Psoas muscle (tissue), 8 donors: ENCODE measurements at places on chromosomes 2 and 18. TPM values are rescaled to one million over a fixed set of nuclear protein-coding genes. Genes with fewer than 3 reads are reported as not detected.

- DNase-seq, result no peak
Measured at GRCh38 chr2:227617316-227618230, at the start of gene SCYGR4. Gene SCYGR4 (plus strand): TSS chr2:227617498. CDS start chr2:227617498, 0 bp downstream.

DNA sequence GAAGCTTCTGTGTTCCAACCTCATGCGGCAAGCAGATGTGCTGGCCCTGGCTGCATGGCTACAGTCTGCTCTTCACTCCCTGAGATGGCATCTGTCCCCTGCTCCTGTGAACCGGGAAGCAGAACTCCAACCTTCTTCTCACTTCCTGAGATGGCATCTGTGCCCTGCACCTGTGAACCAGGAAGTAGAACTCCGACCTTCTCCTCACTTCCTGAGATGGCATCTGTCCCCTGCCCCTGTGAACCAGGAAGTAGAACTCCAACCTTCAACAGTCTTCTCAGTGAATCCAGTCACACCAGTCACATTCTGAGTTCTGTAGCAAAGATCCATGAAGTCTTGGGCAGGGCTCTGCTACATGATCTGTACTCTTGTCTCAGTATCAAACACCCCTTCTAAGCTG is 887.2 kb upstream of the KLHL29 start:
- no peak for DNase-seq

DNA sequence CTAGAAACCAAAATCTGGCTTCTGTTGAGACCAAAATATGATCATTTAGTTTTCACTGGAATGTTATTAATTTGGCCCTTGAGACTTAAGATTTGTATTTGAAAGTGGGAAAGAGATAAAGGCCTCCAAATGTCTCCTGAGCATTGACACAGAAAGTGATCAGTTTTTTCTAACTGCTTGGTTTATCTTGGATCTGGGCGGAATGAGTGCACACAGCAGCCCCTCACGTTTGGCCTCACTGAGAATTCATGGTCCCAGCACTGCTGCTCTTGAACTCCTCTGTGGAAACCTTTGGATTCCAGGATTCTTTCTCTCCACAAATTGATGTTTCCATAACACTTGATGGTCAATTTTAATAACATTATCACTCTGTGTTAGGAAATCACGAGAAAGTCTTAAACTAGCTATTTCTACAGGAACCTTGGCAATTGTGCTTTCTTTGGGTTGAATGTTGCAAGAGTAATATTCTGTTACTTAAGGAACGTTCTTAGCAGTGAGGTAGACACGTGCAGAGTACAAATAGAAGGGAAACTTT is 180.3 kb upstream of the BCL2L11 start:
- DNase-seq, result no peak

The MAP3K19 gene
- not detected for total RNA-seq

DNA sequence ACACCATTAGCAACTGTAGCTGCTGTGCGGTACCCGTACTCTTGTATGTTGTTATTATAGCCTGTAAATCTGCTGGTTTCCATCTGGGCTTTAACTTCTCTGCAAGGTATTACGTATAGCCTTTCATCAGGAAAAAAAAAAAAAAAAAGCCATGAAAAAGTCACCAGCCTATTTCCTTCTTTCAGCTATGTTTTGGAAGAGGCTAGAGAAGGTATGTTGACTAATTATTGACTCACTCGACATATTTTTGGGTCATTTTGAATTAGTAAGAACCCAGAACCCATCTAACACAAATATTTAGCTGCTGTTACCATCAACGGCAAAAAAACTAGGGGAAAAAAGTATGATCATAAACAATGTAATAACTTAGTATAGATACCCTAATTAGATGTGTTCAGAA is 1395.6 kb downstream of the SUCLG1 start:
- DNase-seq, result no peak

DNA sequence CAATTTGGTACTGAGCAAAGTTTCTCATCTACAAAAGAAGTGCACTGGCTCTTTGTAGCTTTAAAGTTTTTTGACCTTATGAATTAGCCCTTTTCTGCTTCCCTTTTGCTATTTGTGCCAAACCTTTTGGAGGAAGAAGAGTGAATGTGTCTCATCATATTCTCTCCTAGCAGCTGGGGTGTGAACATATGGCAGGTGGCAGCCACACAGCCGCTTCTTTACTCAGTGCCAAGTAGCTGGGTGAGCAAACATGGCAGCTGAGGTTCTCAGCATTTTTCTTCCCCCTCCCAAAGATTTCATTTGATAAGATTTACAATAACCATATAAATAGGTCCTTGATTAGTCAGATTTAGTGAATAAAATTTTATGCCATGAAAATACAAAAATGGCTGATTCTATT is 46.7 kb upstream of the STK17B start:
- no peak for DNase-seq

GRCh38 chr2:128949360-128949759 is 630.7 kb upstream of the HS6ST1 start:
- no peak for DNase-seq

The DHRS9 gene
- not detected for total RNA-seq

The PROC gene
- total RNA-seq, result not detected
